ENCODE measurements at places on chromosomes 16 and 17. TPM values are rescaled to one million over a fixed set of nuclear protein-coding genes. Genes with fewer than 3 reads are reported as not detected.

Gene ARMC7
- total RNA-seq: 27.0 TPM

- H3K4me1 ChIP-seq: no peaks in the 10 kb centered on the region
- no peaks in the 10 kb centered on the region for H3K36me3 ChIP-seq
- no peak for DNase-seq
- H3K27ac ChIP-seq: no peak within 1 kb of the TSS
- H3K27me3 ChIP-seq: no peaks in the 10 kb centered on the region
- H3K4me3 ChIP-seq: no peak within 1 kb of the TSS
Observed at GRCh38 chr17:41301916-41302901, at the start of gene KRTAP29-1. Gene KRTAP29-1 (minus strand): TSS chr17:41302851. CDS start chr17:41302851, 0 bp downstream.

GRCh38 chr16:69779724-69780123 is 17.6 kb downstream of the WWP2 start:
- H3K27me3 ChIP-seq: no peaks in the 10 kb centered on the region
- no peaks in the 10 kb centered on the region for H3K4me1 ChIP-seq
- H3K36me3 ChIP-seq: peaks cover 22% of the 10 kb centered on the region
- no peak for DNase-seq
- H3K4me3 ChIP-seq: no peak overlapping the region

DNA sequence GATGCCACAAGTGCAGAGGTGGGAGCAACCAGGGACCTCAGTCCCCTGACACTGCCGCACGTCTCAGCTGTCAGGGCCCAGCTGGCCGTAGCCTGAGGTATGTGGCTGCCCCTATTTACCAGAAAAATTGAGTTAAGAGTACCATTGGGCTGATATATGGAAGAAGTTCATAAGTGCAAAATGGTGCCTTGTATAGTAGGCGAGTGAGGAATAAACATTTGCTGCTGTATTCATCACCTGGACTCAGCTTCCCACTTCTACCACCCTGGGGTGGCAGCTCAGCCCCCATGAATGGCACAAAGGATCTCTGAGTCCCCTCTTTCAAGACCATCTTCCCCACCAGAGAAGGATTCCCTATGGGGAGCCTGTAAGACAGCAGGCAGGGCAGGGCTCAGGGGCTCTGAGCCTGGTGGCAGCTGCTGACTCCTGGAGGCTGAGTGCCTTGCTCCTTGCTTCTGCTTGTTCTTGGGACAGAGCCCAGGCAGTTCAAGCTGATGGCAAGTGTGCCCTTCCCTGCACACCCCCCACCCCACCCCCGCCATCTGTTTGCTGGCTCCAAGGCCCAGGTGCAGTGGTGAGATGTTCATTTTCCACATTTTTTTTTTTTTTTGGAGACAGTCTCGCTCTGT is 29.0 kb downstream of the TRPV2 start:
- peaks cover 71% of the 10 kb centered on the region for H3K36me3 ChIP-seq
- peaks cover 3% of the 10 kb centered on the region for H3K4me1 ChIP-seq
- DNase-seq: no peak
- H3K27ac ChIP-seq: no peak overlapping the region

- no peaks in the 10 kb centered on the region for H3K27me3 ChIP-seq
- H3K4me3 ChIP-seq: no peak overlapping the region
- peaks cover 60% of the 10 kb centered on the region for H3K36me3 ChIP-seq
- no peaks in the 10 kb centered on the region for H3K4me1 ChIP-seq
- DNase-seq: no peak
- H3K27ac ChIP-seq: no peak overlapping the region
Observed at GRCh38 chr16:71775949-71776348, 32.7 kb downstream of the AP1G1 start.

DNA sequence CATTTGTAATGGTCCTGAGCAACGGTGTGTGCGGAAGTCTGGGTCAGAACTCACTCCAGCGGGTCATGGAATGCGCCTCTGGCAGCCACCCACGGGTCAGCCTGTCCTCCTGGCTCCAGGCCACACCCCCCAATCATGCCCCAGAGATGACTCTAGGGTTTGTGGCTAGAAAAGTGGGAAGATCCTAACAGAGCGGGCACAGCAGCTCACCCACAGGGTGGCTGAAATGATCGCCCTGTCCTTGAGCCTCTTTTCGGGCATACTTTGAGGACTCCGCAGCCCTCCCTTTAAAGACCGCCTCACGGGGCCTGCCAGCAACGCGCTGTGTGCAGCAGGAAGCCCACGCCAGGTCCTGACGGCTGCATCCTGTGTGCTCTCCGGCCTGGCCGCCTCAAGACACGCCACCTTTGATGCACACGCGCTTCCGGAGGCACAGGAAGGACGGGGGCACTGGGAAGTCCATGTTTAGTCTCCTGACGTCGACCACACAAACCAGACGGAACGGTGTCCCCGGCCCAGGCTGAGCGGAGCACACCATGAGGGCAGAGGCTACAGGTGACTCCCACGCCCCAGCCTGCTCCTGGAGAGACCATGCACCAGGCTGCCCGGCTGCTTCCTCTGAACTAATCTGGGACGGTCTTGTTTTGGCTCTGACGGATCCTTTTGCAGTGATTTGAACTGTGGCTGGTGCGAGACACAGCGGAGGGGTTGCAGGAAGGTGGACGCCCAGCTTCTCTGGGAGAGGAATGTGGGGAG is 92.9 kb downstream of the TBC1D16 start:
- H3K4me1 ChIP-seq: no peaks in the 10 kb centered on the region
- no peak overlapping the region for H3K4me3 ChIP-seq
- no peaks in the 10 kb centered on the region for H3K36me3 ChIP-seq
- DNase-seq: peak; percentile 58
- H3K27me3 ChIP-seq: no peaks in the 10 kb centered on the region
- H3K27ac ChIP-seq: no peak overlapping the region

DNA sequence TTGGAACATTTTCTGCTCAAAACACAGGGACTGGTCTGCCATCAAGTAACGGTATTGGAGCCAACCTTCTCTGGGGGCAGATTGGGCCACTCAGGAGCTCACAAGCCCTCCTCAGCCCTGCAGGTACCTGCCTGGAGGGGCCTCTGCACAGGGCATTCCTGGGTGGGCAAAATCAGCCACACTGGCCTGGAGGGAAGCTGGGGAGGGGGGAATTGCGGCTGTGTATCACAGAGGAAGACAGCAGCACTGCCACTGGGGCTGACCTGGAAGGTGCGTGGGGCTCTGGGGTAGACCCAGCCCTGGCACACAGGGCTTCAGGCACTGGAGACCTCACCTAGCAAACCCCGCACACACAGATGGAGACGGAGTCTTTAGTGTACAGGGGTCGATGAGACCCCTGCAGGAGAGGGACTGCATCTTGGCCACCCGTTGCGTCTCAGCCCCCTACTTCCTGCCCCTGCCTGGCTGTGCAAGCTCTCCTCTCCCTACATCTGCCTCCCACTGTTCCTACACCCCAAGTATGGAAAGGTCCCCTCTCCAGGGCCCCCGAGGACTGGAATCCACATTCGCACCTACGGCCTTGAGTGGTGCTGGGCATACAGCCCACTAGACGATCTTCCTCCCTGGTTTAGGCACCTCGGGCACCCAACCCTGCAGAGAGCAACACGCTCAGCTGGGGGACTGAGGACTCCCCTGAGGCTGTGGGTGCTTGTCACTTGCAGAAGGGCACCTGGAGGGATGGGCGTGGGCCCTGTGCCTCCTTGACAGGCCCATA is 7.1 kb upstream of the SRRM2 start:
- no peak overlapping the region for H3K27ac ChIP-seq
- no peak for DNase-seq
- no peaks in the 10 kb centered on the region for H3K4me1 ChIP-seq
- H3K4me3 ChIP-seq: no peak overlapping the region

DNA sequence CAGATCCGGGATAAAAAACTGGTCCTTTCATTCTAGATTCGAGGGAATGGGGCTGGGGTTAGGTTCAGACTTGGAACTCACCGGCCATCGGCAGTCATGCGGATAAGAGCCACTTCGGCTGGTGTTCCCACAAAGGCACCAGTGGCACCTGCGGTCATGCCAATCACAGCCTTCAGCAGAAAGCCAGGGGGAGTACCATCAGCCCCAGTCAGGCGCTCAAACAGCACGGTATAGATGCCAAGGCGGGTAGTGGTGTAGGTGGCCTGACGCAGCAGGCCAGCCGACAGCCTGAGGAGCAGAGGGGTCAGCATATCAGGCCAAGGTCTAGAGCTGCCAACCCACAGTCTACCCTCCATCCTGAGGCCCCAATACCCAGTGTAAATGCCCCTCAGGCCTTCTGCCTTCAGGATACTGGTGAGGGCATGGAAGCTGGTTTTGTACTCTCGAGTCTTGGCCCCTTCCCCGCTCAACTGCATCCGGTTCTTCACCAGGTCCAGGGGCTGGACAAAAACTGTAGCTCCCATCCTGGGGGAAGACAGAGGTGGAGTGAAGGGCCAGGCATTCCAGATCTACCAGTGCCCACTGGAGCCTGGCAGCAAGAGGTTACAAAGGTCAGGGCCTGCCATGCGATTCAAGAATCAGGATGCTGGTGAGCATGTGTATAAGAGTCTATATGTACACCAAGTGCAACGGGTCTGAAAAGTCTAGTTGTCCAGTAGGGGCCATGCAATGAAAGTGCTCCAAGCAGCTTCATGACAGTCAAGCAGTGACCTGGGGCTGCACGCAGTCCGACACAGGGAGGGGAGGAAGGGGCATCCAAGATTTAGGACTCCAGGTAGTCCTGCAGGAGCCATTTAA is 929 bp downstream of the SLC25A11 start:
- H3K27ac ChIP-seq: peak overlapping the region; percentile 96
- peak overlapping the region; percentile 84 for H3K4me3 ChIP-seq
- H3K36me3 ChIP-seq: no peaks in the 10 kb centered on the region
- H3K4me1 ChIP-seq: peaks cover 18% of the 10 kb centered on the region
- no peak for DNase-seq
- H3K27me3 ChIP-seq: no peaks in the 10 kb centered on the region

DNA sequence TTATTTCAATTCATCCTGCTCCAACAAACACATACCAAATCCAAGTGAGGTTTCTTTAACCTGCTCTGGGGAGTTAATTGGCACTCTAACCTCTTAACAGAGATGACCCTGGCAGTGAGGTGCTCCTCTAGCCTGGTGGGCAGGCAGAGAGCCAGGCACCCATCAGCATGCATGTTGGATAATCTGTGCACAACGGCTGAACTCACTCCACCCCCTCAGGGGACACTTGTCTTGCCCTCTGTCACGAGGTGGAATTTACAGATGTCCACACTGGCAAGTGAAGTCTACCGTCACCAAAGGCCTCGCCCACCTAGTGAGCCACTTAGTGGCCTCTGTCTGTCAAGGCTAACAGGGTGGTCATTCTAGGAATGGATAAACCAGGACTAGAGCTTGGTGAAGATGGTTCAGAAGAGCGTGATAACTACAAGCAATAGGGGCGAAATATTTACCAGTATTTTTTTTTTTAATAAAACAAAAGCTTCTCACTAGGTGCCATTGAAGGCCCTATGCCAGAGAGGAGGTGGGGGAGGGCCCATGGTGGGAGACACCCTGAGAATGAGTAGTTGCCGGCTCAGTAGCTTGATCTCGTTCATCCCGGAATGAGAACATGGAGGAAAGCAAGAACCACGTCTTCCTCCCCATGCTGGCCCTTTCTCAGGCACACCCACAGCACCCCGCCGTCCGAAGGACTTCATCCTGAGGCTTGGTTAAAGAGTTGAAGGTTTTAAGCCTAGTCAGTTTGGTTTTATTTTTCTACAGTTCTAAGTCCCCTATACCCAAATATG is 25.2 kb downstream of the PLD6 start:
- H3K27ac ChIP-seq: peak overlapping the region; percentile 35
- H3K36me3 ChIP-seq: no peaks in the 10 kb centered on the region
- H3K27me3 ChIP-seq: no peaks in the 10 kb centered on the region
- H3K4me3 ChIP-seq: no peak overlapping the region
- no peaks in the 10 kb centered on the region for H3K4me1 ChIP-seq

GRCh38 chr16:82241469-82242052 is 71.5 kb upstream of the MPHOSPH6 start:
- H3K4me3 ChIP-seq: no peak overlapping the region
- no peaks in the 10 kb centered on the region for H3K4me1 ChIP-seq
- H3K27ac ChIP-seq: no peak overlapping the region
- no peaks in the 10 kb centered on the region for H3K36me3 ChIP-seq
- DNase-seq: no peak
- no peaks in the 10 kb centered on the region for H3K27me3 ChIP-seq

Gene BOLA2B
- total RNA-seq: 273 TPM

GRCh38 chr17:77445760-77446532 is 305.2 kb downstream of the SEC14L1 start:
- H3K4me3 ChIP-seq: peak overlapping the region; percentile 46
- H3K27me3 ChIP-seq: no peaks in the 10 kb centered on the region
- H3K27ac ChIP-seq: peak overlapping the region; percentile 98
- peak; percentile 94 for DNase-seq
- H3K36me3 ChIP-seq: no peaks in the 10 kb centered on the region

DNA sequence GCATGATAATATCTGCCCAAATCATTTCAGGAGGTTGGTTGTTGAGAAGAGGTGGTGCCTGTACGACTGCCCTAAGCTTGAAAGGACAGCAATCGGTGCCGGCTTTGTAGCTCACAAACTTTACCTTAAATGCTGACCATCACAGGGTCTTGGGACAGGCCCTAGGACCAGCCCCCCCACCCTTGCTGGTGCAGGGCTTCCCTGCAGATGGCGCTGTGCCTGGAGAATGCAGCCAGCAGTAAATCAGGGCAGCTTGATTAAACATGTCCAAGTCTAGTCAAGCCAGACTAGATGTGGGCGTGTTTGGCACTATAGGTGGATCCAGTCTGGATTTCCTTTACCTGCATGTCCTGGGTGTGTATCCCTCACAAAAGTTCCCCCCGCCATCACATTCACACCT is 135.5 kb upstream of the CRHR1 start:
- H3K4me1 ChIP-seq: no peaks in the 10 kb centered on the region
- no peak overlapping the region for H3K27ac ChIP-seq
- no peak overlapping the region for H3K4me3 ChIP-seq
- H3K27me3 ChIP-seq: no peaks in the 10 kb centered on the region
- DNase-seq: no peak
- no peaks in the 10 kb centered on the region for H3K36me3 ChIP-seq

- no peaks in the 10 kb centered on the region for H3K27me3 ChIP-seq
- no peak overlapping the region for H3K4me3 ChIP-seq
- H3K27ac ChIP-seq: no peak overlapping the region
- DNase-seq: no peak
- H3K4me1 ChIP-seq: no peaks in the 10 kb centered on the region
- H3K36me3 ChIP-seq: no peaks in the 10 kb centered on the region
Observed at GRCh38 chr16:54655121-54655590, 275.5 kb upstream of the IRX5 start.

Gene CBX2
- 0.83 TPM for total RNA-seq

DNA sequence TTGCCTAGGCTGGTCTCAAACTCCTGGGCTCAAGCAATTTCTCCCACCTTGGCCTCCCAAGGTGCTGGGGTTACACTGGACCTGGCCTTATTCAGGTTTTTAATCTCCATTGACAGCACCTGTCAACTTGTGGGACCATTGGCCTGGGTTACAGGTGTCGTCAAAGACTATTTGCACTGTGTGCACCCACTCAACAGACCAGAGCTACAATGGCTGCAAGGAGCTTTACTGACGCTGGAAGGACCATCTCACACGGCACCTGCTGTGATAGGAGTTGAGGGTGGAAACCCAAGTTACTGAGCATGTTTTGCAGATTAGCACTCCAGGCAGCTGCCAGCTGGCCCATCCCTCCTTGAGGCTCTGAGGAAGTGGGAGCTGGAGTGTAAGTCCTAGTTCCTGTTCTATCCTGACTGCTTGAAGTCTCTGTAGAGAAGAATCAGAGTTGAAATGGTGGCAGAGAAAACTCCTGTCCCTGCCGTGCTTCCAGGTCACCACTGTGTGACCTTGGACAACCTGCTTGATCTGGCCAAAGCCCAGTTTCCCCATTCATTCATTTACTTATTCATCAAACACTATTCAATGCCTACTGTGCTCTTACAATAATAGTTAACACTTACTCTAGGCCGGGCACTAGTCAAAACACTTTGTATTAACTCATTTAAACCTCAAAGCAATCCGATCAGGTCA is 42.4 kb upstream of the LONP2 start:
- H3K4me3 ChIP-seq: no peak overlapping the region
- H3K4me1 ChIP-seq: no peaks in the 10 kb centered on the region
- no peak overlapping the region for H3K27ac ChIP-seq

Gene EPX
- total RNA-seq: not detected

- peak overlapping the region; percentile 89 for H3K27ac ChIP-seq
- DNase-seq: no peak
- peak overlapping the region; percentile 95 for H3K4me3 ChIP-seq
Observed at GRCh38 chr17:36592316-36592715, 637 bp downstream of the DHRS11 start.
